ENCODE measurements at places on chromosomes 2 and 18.

DNA sequence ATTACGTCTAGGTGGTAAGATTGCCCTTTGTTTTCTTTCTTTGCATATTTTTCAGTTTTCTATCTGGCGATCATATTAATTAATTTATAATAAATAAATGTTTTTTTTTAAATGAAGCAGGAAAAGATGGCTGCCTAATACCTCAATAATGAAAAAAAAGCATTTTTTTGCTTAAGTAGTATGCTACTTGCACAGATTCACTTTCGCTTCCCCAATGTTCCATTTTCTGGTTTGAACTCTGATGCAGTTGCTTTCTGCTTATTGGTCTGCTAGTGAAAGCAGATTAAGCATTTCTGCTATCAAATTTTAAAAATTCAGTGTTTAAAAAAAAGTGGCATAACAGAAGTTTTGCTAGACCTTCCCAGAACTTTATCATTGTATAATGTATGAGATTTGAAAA lies 11.9 kb upstream of the TMEM182 start:
- no peak overlapping the region for H3K27ac ChIP-seq
- DNase-seq, result no peak
- H3K27me3 ChIP-seq, result no peaks in the 10 kb centered on the region
- H3K4me3 ChIP-seq, result no peak overlapping the region
- H3K4me1 ChIP-seq, result peaks cover 4% of the 10 kb centered on the region

- H3K27me3 ChIP-seq, result no peaks in the 10 kb centered on the region
- H3K27ac ChIP-seq, result peak overlapping the region; percentile 80
- H3K36me3 ChIP-seq, result peaks cover 28% of the 10 kb centered on the region
- no peak for DNase-seq
- H3K4me3 ChIP-seq, result peak overlapping the region; percentile 54
Measured at GRCh38 chr2:207619764-207620203, 5.4 kb downstream of the METTL21A start.

DNA sequence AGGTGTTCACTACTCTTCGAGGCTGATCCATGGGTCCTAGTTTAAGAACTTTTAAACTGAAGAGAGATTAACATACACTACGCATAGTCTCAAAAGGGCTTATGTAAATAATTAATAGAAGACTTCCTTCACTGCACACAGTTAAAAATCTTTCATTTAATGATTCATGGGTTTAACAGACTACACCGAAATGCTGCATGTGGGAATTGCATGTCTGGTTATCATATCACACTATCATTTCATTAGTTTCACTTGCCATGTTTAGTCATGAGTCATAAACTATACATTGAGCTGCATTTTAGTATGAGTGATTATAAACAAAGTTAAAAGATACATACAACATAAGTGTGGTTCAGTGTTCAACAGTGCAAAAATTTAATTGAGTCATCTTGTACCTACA lies 31.2 kb downstream of the GLS start:
- peaks cover 37% of the 10 kb centered on the region for H3K36me3 ChIP-seq
- H3K4me1 ChIP-seq, result peaks cover 23% of the 10 kb centered on the region
- DNase-seq, result no peak
- no peak overlapping the region for H3K4me3 ChIP-seq
- H3K27me3 ChIP-seq, result no peaks in the 10 kb centered on the region
- H3K27ac ChIP-seq, result no peak overlapping the region

GRCh38 chr18:79518683-79519128 lies 123.0 kb downstream of the NFATC1 start:
- no peak overlapping the region for H3K27ac ChIP-seq
- DNase-seq, result no peak
- peaks cover 4% of the 10 kb centered on the region for H3K36me3 ChIP-seq
- peaks cover 55% of the 10 kb centered on the region for H3K4me1 ChIP-seq

- no peaks in the 10 kb centered on the region for H3K36me3 ChIP-seq
- no peak for DNase-seq
- peak overlapping the region; percentile 82 for H3K4me3 ChIP-seq
- H3K27ac ChIP-seq, result peak overlapping the region; percentile 43
Measured at GRCh38 chr2:190344276-190344827, 963 bp downstream of the INPP1 start.

DNA sequence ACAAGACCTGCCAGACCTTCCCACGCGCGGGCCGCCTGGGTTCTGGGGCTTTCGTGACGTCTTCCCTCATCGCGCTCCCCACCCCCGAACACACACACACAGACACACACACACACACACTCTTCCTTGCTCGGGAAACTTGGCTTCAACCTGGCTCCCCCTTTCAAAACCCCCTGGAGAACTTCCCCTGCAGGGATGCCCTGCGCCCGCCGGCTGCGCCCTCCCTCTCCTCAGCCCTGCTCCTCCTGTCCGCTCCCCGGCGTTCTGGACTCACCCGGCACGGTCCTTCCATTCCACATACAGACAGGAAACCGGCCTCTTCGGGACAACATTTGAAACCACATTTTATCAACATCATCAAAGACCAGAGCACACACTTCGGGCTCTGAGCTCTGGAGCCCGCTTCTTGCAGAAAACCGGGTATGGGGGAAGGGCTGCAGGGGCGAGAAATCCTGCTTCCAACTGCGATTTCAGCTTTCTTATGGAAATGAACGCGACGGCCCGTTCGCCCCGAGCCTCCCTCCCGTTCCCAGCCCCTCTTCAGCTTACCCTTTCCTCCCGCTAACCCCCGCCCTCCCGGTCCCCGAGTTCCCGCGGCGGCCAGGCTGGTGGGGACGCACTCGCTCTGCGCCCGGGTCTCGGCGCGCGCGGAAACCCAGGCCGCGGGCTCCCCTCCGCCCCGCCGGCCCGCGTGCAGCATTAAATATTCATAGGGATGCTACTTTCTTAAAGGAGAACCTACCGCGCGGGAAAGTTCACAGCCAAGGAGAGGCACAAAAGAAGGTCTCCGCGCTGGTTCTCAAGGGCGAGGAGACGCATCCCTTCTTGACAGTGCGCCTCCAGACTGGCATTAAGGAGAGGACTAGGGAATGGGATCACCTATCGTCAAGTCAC lies 18.3 kb downstream of the POU3F3 start:
- no peaks in the 10 kb centered on the region for H3K36me3 ChIP-seq
- H3K4me3 ChIP-seq, result peak overlapping the region; percentile 67
- peaks cover 90% of the 10 kb centered on the region for H3K27me3 ChIP-seq
- H3K27ac ChIP-seq, result no peak overlapping the region
- peaks cover 7% of the 10 kb centered on the region for H3K4me1 ChIP-seq

DNA sequence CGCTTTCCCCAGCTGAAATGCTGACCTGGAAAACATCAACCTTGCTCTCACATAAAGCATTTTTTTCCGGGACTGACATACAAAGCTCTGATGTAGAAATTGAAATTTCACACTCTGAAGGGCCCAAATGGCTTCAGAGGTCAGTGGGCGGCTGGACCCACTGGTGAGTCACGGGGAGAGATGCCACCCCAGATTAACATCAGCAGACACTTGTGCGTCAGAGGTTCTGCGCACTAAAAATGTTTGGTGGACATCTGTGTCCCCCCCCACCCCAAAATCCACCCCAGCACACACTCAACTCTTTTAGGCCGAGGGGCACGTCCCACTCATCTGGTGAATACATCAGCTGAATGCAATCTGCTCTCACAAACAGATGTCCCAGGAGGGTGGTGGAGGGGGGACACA lies 208.9 kb downstream of the ASB1 start:
- no peak for DNase-seq
- peaks cover 4% of the 10 kb centered on the region for H3K27me3 ChIP-seq
- H3K4me1 ChIP-seq, result no peaks in the 10 kb centered on the region
- no peaks in the 10 kb centered on the region for H3K36me3 ChIP-seq
- H3K4me3 ChIP-seq, result no peak overlapping the region

DNA sequence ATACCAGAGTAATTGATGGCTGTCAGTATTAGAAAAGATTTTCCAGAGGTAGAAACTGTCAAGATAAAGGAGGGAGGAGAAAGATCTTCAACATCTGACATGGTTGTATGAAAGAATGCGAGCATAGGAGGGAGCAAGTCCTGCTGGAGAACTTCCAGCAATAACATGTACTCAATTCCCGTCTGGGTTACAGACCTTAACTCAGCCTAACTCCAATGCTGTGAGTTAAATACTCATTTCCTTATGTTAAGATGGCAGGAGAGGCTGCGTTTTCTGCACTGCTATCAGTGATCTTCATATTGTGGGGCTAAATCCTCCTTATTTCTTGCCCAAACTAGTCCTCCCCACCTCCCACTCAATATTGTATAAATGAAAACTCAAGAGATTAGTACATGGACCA lies 6.7 kb upstream of the CERS6 start:
- H3K27ac ChIP-seq, result no peak overlapping the region
- H3K4me3 ChIP-seq, result no peak overlapping the region
- H3K4me1 ChIP-seq, result peaks cover 7% of the 10 kb centered on the region
- DNase-seq, result no peak
- H3K36me3 ChIP-seq, result peaks cover 9% of the 10 kb centered on the region

DNA sequence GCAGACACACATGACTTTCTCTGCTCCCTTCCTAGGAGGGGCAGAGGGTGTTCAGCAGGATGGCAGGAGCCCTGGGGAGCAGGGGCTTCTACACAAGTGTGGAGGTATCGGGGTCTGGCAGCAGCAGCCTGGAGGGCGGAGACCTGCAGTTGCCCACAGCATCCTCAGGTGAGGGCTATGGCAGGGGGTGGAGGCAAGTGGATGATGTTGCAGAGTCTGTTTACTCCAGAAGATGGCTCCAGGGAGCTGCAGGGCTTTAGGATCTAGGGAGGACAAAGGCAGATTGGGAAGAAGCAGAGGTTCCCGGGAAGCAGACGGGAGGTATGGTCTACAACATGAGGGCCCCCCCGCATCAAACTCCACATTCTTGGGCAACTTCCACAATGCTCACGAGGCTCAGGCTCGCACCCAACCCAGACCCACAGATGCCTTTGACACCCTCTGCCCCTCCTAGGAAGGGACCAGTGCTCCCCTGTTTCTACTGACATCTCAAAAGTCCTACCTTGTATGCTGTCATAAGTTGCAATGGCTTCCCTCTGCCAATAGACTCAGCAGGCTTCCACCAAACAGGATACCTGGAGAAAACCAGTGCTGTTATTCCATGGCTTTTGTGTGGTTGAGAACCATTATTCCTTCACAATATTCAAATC lies 12.0 kb upstream of the ATP6V1C2 start:
- DNase-seq, result no peak
- no peaks in the 10 kb centered on the region for H3K36me3 ChIP-seq
- no peak overlapping the region for H3K27ac ChIP-seq

DNA sequence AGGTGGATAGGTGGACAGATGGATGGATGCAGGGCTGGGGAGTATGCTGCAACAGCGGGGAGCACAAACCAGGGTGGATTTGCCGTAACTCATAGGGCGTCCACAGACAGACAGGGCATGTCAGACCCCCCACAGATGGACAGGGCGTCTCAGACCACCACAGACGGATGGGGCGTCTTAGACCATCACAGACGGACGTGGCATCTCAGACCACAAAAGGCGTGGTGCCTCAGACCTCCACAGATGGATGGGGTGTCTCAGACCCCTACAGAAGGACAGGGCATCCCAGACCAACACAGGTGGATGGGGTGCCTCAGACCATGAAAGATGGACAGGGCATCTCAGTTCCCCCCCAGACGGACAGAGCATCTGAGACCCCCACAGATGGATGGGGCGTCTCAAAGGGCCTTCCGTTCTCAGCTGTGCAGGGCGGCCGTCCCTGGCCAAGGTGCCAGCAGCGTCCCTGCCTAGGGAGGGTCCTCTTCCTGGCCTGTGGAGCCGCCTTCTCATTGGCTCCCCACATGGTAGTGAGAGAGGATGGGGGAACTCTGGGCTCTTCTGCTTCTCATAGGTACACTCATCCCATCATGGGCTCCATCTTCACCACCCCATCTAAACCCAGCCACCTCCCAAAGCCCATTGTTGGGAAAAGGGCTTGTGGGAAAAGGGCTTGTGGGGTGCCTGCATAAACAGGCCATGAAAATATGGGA lies 2.1 kb downstream of the ANKMY1 start:
- peaks cover 25% of the 10 kb centered on the region for H3K36me3 ChIP-seq
- no peak overlapping the region for H3K27ac ChIP-seq
- H3K4me3 ChIP-seq, result no peak overlapping the region
- H3K4me1 ChIP-seq, result peaks cover 23% of the 10 kb centered on the region
- no peaks in the 10 kb centered on the region for H3K27me3 ChIP-seq
- DNase-seq, result no peak

- H3K4me1 ChIP-seq, result no peaks in the 10 kb centered on the region
- H3K36me3 ChIP-seq, result no peaks in the 10 kb centered on the region
- H3K4me3 ChIP-seq, result no peak overlapping the region
- DNase-seq, result no peak
Measured at GRCh38 chr2:154758871-154759270, 60.4 kb downstream of the KCNJ3 start.

- DNase-seq, result peak; percentile 30
- peak overlapping the region; percentile 50 for H3K4me3 ChIP-seq
- H3K27ac ChIP-seq, result peak overlapping the region; percentile 69
- peaks cover 5% of the 10 kb centered on the region for H3K4me1 ChIP-seq
Measured at GRCh38 chr2:190119257-190119656, 56.7 kb upstream of the MSTN start.

DNA sequence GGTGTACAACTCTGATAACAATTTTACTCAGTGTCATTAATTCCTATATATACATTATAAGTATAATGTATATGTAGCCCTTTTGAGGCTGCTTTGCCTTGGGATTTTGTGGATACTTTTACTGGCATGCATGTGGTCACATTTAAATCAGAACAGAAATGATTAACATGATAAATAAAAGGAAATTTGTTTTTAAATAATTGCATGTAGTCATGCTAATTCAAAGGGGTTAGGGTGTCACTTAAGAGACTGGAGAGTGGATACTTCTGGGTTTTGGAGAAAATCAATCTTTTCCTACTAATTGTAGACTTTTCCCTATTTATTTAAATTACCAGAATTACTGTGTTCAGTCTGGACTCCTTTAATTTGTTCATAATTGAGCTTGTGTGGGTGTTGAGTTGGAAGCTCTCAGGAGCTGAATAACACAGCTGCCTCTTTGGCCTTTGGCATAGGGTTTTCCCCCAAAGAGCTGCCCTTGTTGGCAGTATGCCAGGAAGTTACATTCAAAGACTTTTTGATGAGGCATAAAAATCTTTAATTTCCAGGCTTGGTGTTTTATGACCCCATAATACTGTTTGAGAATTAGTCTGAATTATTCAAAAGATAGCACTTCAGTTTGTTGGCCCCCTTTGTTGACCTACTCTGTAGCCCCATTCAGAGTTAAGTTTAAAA lies 484.7 kb upstream of the NRP2 start:
- H3K4me3 ChIP-seq, result no peak overlapping the region
- H3K36me3 ChIP-seq, result no peaks in the 10 kb centered on the region
- DNase-seq, result no peak
- no peak overlapping the region for H3K27ac ChIP-seq
- no peaks in the 10 kb centered on the region for H3K27me3 ChIP-seq

DNA sequence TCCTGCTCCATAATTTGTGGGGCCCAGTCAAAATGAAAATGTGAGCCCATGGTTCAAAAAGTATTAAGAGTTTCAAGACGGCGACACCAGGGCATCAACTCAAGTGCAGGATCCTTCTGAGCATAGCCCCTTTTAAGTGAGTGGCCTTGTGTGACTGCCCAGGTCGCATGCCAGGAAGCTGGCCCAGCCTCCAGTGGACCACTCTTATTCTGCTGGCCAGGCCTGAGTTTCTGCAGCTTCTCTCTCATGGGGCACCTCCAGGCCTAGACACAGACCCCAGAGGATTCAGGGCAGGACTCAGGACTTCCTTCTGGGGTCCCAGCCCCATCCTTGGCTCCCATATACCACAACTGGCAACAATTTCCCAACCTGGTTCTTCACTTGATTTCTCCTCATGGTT lies 83.5 kb upstream of the HAAO start:
- no peak overlapping the region for H3K27ac ChIP-seq
- DNase-seq, result no peak
- peaks cover 8% of the 10 kb centered on the region for H3K4me1 ChIP-seq
- no peaks in the 10 kb centered on the region for H3K36me3 ChIP-seq
- peaks cover 5% of the 10 kb centered on the region for H3K27me3 ChIP-seq
- H3K4me3 ChIP-seq, result no peak overlapping the region
